Neural progenitor cell (in vitro differentiated cells): ENCODE measurements at places on chromosomes 12 and 14.

GRCh38 chr14:104187931-104188726 lies 49.7 kb downstream of the KIF26A start:
- no peak for DNase-seq

- no peak for DNase-seq
These were observed 318.0 kb upstream of the MGAT4C start for GRCh38 chr12:86574143-86574542.

DNA sequence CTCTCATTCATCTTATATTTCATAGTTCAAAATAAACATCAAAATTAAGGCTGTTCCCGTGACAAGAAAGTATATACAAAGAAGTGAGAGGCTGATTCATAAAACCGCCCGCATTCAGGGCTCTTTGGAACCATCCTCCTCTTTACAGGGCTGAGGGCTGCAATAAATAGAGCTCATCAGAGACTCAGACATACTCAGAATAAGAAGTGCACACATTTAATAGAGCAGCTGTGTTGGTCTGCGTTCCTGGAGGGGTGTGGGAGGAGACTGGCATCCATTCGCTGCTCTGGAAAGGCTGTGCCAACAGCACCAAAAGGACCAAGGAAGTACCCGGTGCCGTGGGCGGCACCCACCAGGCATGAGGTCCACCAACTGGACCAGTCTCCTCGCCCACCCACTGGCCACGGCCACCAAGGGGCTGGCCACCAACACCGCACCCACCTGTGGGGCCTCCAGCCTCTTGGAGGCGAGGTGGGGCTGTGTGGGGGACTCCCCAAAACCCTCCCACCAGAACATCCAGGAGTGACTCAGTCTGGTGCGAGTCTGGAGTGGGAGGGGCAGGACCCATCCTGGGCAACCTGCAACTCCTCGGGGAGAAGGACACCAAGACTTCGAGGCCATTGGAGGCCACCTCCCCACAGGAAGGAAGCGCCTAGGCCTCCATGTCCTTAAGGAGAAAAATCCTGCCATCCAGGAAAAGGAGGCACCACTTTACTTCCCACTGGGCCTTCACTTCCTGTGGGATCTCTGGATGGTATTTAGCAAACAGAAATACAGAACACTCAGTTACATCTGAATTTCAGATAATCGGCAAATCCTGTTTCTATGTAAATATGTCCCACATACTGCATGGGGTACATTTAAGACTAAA lies 32.7 kb downstream of the VCPKMT start:
- no peak for DNase-seq

DNA sequence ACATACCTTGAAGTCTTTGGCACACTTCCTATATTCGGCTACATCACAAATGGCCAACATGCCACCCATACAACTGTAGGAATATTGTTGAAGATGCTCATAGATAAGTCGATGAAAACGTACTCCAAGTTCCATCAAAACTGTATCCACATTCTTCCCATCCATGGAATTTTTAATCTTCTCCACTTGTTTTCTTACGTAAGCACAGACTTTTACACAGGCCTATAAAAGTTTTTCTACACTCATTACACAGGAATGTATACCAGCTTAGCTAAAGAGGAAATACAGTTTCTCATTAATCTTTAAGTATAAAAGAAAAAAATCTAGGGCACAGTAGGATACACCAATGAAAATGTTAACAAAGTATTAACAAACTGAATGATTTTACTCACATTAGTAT lies 59.1 kb downstream of the EXOC5 start:
- no peak for DNase-seq

DNA sequence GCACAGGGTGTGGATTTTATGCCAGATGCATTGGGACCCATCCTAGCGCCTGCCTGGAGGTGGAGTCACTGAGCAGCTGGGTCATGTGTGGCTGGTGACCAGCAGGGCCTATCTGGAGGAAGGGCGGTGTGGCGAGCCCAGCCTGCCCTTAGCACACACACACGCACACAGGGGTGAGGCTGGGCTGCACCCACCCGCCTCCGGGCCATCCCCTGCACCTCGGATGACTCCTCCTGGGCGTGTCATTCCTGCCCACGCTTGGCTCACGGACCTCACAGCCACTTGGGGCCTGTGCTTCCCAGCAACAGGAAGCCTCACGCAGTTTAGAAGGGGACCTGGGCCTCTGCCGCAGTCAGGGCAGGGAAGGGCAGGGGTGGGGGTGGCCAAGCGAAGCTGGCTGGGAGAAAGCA lies 36.2 kb upstream of the FZD10 start:
- DNase-seq = no peak

- DNase-seq = peak; percentile 46
These were observed 554 bp upstream of the DEGS2 start for GRCh38 chr14:100159865-100160533.

- no peak for DNase-seq
These were observed 9.7 kb downstream of the CKB start for GRCh38 chr14:103512701-103513611.

DNA sequence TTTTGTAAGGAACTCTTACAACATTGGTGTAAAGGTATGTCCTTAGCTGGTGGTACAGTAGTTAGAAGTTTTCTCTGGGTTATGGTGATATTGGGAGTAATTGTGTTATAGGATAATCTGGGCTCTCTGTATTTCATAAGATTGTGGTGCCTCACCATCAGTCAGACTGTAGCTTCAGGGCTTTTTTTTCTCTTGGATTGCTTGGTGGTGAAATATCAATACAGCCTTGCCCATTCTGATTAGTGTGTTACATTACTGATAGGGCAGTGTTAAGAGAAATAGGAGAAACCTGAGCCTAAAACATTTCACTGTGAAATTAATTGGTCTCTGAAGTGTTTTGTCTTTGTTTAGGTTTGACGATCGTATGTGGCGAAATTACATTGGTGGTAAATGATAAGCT lies 71.0 kb downstream of the RCOR1 start:
- DNase-seq = no peak

DNA sequence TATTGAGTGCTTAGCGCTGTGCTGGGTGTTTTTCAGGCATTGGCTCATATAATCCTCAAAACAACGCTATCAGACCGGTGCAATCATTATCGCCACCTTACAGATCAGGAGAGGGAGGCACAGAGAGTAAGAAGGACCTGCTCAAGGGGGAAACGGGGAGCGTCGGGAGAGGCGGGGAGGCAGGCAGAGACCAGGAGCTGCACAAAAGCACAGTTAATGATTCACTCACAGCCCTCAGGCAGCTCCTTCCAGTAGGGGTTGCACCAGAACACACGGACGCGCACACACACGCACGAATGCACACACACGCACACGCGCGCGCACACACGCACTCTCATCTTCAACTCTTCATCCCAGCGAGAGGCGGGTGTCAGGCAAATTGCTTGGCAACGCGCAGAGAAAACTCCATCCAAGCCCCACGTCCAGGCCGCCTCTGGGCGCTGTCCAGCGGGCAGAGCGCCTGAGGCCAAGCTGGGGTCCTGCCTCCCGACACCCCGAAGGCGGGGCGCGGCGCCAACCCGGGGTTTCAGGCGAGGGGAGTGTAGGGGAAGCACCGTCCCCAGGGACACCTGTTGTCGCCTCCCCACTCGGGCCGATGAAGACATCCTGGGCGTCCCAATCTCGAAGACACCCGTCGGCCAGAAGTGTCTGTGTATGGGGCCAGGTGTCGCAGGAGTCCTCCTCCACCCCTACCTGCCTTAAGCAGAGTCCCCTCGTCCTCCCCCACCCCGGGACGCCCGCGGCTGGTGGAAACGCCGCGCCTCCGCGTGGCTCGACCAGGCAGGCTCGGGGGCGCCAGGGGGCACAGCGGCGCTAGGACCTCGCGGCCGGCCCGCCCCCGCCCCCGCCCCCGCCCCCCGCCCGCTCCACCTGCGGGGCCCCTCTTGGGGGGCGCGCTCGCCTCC lies 35.5 kb upstream of the STON2 start:
- peak; percentile 88 for DNase-seq

DNA sequence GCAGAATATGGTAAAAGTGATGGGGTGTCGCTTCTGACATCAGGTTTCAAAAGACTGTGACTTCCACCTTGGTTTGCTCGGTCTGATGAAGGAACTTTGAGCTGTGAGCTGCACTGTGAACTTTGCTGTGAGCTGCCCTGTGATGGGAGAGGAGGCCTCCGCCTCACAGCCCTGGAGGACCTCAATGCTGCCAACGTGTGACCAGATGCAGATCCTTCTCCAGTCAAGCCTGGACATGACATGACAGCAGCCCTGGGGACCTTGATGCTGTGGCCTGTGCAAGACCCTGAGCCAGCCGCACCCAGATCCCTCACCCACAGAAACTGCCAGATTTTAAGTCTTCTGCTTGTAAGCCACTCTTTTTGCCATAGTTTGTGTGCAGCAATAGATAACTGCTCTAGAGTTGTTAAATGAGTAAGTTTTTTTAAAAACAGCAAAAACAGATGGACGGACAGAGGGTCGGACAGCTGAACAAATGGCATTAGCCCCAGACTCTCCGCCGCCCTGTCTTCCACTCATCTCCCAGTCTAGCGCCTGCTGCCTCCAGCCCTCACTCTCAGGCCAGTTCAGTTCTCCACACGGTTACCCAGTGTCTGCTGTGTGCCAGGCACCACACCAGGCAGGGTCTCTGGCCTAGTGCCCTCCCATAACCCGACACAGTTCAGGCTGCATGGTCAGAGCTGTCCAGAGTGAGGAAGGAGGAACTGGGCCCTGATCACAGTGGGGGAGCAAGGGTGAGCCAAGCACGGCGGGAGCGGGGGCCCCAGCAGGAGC lies 13.1 kb upstream of the LRTM2 start:
- no peak for DNase-seq

DNA sequence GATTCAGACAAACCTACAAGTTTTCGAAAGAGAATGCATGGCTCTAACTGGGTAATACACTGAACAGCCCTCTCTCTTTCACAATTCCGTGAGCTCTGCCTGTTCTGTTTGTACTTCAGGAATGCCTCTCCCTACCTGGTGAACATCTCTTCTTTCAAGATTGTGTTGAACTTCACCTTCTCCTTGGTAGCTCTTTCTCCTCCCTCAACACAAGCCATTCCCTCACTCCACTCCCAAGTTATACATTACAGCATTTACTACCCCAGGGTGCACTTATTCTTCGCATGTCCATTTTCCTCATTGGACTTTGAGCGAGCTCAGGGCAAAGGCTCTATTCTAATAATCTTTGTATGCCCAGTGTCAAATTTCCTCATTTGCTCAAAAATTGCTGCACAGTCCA lies 28.3 kb downstream of the NRDE2 start:
- no peak for DNase-seq

GRCh38 chr14:101506926-101507835 lies 54.1 kb upstream of the DIO3 start:
- DNase-seq = no peak

GRCh38 chr12:93127582-93128331 lies 198.7 kb upstream of the EEA1 start:
- peak; percentile 9 for DNase-seq

- DNase-seq = no peak
These were observed 141.9 kb downstream of the ANO6 start for GRCh38 chr12:45357539-45358417.

GRCh38 chr12:50934981-50935807 lies 17.1 kb upstream of the HIGD1C start:
- no peak for DNase-seq

DNA sequence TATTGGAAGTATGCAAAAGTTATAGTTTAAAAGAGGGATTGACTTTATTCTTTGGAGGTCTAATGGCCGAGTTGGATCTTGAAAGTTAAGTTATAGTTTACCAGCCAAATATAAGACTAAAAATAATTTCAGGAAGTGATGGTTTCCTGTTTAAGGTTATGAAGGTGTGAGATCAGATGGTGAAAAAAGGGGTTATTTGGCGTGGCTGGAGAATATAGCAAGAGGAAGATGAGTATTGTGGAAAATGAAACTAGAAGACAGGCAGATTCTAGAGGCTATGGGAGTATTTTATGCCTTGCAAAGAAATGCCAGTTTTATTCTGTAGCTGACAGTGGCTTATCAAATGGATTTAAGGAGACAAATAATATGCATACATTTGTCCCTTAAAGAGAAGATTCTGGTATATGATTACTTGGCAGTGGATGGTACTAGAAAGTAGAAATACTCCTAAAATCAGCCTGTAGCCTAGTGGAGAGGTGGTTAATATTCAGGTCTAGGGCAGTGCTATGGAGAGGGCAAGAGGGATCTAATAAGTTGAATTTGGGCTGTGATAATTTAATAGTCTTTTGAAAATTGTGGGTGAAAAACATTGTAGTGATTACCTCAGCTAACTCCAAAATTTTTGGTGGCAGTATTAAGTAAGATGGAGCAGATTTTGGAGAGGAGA lies 1091.8 kb upstream of the ATXN7L3B start:
- DNase-seq = no peak

DNA sequence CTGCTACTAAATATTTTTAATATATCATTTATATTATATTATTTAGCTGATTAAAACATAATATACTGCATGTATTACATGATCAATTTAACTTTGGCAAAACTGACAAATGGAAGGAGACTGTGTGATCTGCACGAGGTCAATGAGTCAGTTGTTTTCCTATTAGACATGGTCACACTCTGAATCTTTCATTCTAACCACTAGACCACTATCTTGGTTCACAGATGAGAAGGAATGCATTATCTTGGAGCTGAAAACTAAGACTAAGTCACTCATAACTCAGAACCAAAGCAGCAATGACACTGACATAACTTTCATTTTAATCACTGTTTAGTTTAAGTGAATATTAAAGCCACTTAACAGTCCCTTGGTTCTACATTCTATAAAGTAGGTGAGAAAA lies 37.4 kb downstream of the GNPTAB start:
- DNase-seq = no peak

DNA sequence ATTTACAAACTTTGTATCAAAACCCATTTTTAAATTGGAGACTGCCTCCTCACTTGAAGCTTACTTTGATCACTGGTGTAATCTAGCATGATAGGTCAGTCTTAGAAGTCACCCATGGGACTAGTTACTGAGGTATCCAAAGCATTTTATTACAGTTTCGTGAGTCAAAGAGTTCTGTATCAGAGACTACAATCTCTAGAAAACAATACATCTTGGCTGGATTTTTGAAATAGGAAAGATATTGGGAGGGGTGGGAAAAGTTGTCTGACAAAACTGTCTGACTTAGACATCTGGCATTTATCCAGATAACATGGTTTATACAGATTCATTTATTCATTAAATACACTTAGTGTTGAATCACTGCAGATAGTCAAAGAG lies 173.5 kb upstream of the PDZRN4 start:
- no peak for DNase-seq

- no peak for DNase-seq
These were observed 9.2 kb downstream of the NDUFA12 start for GRCh38 chr12:94994312-94994711.

- DNase-seq = peak; percentile 58
These were observed 10.2 kb downstream of the ARHGAP5 start for GRCh38 chr14:32087173-32087861.

- DNase-seq = no peak
These were observed 19.9 kb downstream of the COL2A1 start for GRCh38 chr12:47984331-47984801.
